Peyer's patch (tissue), 4 donors: ENCODE measurements at places on chromosomes 4 and X. TPM values are rescaled to one million over a fixed set of nuclear protein-coding genes. Genes with fewer than 3 reads are reported as not detected.

The SRPK3 gene
- total RNA-seq, result not detected

The SORBS2 gene
- 61.9 TPM for total RNA-seq

The SPANXN3 gene
- not detected for total RNA-seq

The HTR2C gene
- total RNA-seq, result not detected
